ENCODE measurements at places on chromosomes 13 and 19.
A peak's percentile ranks its signal among the peaks of the same experiment; 100 is the strongest.

- no peak for DNase-seq
Measured at GRCh38 chr13:75788481-75788981, 152.4 kb downstream of the LMO7 start.

- DNase-seq: no peak
Measured at GRCh38 chr13:94947392-94947791, 235.0 kb upstream of the SOX21 start.

- peak; percentile 17 for DNase-seq
Measured at GRCh38 chr13:49220036-49220855, at the start of gene MLNR. MLNR (plus strand) TSS chr13:49220338; CDS start chr13:49220338, 0 bp downstream.

GRCh38 chr19:45103156-45103507, 10.2 kb downstream of the PPP1R37 start:
- no peak for DNase-seq

DNA sequence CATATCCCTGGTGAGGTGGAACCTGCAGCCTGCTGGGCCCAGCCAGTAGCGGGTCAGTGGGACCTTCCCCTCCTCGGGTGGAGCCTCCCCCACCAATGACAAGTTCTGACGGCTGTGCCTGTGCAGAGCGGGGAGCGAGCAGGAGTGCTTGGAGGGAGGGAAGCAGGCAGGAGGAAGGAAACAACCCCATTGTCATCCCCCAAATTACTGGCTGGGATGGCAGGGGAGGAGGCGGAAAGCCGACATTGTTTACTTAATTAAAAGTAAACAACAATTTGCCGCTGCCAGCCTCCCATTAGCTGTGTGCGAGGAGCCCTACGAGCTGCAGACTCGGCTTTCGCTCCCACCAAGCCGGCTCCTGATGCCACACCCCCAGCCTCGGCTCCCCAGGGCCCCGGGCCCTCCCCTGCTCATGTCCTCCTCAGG, 45.5 kb downstream of the LYL1 start:
- DNase-seq: peak; percentile 87

DNA sequence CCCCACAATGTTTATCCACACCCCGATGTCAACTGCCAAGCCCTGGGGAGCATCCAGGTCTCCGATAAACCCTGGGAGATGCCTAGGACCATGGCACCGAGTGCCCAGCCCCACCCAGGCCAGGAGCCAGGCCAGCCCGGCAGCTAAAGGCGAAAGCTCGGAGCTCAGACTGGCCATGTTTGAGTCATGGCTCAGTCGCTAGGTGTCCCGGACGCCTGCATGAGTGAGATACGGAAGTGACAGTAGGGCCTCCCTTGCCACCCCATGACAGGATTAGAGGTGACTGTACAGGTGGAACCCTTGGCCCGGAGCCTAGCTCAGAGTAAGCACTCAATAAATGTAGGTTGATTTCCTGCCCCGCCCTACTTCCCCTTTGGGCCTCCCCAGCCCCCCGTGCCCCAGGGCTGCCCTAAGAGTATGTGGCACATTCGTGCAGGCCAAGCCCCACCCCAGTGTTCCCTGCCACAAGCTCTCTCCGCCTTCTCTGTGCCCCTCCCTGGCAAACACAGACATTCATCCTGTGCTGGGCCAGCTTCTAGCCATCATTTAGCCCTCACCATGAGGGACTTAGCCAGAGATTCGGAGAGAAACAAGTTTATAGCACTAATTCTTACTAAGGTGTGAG, 5.8 kb upstream of the TPM4 start:
- DNase-seq: no peak

DNA sequence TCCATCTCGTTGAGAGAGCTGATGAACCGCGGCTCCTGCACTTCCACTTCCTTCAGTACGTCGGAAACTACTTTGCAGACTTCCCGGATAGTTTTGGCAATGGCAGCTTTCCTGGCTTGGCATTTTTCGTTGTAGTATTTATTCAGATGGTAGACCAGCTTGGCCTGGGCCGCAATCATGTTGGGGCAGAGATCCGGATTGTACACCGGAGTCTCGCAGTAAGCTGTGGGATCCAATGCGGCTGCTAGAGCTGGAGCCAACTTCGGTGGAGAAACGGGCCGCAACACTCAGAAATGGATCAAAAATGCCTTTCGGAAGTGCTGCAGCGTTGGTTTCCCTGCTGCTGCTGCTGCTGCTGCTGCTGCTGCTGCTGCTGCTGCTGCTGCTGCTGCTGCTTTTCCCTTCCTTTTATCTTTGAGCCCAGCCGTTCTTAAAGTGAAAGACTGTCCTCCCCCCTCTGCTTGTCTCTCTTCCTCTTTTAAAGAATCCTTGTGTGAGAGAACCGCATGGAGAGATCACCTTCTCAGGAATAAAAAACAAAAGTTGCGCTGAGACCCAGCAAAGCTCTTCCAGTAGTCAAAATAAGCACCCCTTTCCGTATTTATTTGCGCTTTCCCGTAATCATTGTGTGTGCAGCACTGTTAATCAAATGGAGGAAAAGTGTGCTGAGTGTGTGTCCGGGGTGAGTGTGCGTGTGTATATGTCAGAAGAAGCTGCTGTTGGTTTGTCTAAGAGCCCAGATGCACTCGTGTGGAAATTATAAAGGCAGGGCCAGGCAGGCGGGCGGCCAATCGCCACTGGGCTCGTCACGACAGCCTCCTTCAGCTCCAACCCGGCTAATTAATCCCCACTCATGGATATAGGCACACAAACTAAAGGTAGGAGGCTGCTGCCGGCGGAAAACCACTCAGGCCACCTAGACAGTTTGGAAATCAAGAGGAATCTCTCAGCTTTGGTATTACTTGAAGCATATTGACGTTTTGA, at the start of gene MAB21L1:
MAB21L1 (minus strand) TSS at position 730 of the 984 bp plus-strand sequence; CDS start at position 179, 551 bp downstream.
- DNase-seq: peak; percentile 68

- no peak for DNase-seq
Measured at GRCh38 chr13:71278512-71278911, 588.5 kb downstream of the DACH1 start.

DNA sequence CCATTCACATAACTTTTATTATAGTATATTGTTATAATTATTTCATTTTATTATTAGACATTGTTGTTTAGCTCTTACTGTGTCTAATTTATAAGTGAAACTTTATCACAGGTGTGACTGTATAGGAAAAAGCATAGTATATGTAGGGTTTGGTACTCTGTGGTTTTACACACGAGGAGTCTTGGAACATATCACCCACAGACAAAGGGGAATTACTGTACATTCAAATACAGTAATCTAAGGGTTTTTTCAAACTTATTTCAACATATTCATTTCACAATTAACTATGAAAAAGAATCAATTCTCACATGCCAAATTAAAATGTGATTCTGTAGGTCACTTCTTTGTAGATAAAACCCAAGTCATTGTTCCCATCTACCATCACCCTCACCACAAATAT, 46.0 kb downstream of the RBM26 start:
- no peak for DNase-seq

DNA sequence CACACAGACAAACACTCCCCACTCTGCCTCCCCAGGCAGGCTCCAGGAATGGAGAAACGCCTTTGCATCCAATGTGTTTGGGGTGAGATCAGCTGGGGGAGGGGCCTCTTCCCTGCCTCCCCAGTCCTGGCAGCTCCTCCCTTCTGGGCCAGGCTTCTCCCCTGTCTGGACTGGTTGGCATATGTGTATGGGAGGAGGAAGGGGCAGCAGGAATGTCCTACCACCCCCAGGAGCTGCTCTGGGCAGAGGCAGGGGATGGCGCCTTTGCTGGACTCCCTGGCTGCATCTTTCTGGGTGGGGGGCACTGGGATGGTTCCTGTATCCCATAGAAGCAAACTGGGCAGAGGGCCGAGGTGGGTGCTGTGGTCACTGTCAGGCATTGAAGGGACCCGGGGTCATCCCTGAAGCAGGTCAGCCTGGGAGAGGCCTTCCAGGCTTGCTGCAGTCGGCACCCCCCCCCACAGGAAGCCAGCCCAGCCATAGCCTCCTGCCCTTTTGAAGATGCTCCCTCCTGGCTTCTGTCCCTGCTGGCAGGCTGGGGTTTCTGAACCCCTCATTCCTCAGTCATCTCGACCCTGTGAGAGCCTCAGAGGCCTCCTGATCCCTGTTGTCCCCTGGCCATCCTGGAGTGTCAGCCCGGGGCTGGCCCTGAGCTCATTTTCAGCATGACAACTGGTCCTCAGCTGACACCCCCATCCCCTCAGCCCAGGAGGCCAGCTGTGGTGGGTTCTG, 21.2 kb upstream of the SLC7A10 start:
- DNase-seq: no peak

GRCh38 chr13:82407321-82407720, 1475.0 kb downstream of the SLITRK1 start:
- DNase-seq: no peak

DNA sequence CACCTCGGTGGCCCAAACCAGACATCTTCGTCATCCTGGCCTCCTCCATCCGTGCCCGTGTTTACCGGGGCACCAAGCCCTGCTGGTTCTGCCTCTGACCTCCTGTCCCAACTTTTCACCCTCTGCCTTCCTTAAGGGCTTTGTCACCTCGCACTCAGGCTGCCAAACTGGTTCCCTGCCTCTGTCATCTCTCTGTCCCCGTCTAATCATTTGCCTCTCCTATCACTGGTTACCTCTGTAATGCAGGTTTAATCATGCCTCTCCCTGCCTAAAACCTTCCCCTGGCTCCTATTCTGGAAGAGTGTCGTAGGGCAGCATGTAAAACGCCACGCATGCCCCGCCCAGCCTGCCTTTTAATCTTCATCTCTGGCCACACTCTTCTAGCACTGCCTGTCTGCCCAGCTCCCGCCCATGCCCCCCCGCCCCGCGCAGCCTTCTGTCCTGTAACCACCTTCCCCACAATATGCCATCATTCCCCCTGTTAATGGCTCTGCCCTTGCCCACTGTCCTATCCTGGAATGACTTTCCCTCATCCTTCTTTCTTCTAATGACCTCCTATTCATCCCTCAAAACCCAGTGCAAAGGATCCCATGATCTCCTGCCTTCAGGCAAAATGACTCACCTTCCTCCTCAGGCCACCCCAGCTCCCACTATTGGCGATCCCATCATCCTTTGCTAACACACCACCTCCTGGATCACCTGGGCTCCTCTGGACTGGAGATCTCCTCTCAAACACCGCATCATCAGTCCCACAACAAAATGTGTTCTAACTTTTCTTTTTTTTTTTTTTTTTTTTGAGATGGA, 66.7 kb downstream of the PEX11G start:
- no peak for DNase-seq

Measured in NCI-H1105 treated with DMSO at 0.1 percent for 48 hours (cell line).